ENCODE measurements at places on chromosomes 4 and X.

- DNase-seq: no peak
Measured at GRCh38 chr4:56148428-56148827, 199.7 kb downstream of the CEP135 start.

- DNase-seq: no peak
Measured at GRCh38 chr4:3208826-3209225, 40.1 kb upstream of the MSANTD1 start.

GRCh38 chr4:96009427-96010119 lies 169.7 kb downstream of the PDHA2 start:
- no peak for DNase-seq

DNA sequence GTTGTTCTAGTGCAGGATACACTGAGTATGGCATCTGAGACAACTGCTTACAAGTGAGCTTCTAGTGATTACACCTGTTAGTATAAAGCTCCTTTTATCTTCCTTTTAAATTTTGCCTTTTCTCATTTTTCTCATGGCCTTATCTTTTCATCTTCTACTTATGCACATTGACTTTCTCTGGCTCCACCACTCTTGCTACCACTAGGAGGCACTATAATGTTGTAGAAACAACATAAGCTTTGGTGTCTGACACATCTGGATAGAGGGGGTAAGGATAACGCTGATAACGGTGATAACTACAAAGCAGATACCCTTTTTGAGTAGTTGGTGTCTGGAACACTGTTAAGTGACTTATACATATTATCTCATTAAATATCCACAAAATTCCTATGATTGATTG lies 187.4 kb upstream of the TEX13C start:
- no peak for DNase-seq

- DNase-seq: no peak
Measured at GRCh38 chr4:102429553-102429952, 71.6 kb upstream of the NFKB1 start.

GRCh38 chrX:130896802-130897501 lies 6.1 kb downstream of the ENOX2 start:
- DNase-seq: no peak

DNA sequence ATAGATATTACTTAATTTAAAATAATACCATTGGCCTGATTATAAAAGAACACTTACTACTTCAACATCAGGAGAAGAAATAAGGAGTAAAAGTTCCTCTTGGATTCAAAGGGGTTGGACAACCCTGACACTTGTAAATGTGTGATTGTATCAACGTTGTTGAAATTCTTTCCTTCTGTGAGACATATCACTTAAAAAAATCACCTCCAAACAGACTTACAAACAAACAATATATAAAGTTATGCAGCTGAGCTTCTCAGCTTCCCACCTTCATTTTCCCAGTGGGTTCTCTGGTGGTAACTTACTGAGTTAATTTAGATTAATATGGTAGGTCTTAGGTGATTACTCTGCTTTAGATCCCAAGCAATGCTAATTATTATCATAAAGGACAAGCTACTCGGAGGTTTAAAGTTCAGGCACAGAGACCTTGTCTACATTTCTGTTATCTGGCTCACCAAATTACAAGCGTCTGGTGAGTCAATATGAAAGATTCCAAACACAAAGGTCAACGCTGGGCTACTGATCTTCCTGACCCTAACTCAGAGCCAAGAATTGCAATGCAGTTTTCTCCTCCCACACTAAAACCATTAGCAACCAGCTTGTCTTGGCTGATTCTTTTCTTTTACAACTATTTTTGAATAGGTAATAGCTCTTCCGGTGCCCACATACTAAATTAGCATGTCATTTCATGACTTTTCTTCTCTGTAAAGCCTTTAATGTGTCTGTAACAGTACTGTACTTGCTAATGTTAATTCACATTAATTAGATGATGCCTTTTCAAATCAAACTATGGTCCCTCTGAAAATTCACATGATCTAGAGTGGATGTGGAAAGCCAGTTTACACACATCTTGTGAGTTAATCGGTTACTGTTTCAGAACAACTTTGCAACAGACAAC lies 157.6 kb downstream of the RASL11B start:
- no peak for DNase-seq
